Activated CD4-positive, alpha-beta T cell treated with anti-CD3 and anti-CD28 coated beads, Interleukin-2, amount 50 U/mL, for 24 hours (primary cell): ENCODE measurements at places on chromosomes 13 and 19.

DNA sequence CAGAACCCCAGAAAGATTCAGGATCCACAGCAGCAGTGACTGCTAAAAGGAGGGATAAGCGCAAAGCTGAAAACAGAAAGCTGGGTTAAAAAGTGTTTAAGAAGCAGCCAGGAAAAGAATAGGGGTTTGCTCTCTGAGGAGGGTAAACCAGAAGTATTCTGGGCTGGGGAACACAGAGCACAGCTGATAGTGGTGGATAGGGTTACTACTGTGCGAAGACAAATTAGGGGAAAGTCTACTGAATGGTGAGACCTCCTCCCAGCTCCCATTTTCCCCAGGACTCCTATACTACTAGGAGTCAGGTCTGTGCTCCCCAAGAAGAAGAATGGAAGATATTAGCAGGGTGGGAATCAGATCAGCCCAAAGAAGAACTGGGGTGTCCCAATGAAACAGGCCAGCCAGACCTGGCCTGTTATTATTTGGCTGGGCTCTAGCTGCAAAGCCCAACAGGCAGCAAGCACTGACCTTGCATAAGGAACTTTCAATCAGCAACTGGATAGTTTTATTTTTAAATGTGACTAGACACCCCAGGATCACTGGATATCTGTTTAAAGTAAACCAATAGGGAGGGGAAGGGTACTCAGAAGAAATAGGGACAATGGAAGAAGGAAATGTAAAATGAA is 43.5 kb upstream of the SERTM1 start:
- no peak for DNase-seq

DNA sequence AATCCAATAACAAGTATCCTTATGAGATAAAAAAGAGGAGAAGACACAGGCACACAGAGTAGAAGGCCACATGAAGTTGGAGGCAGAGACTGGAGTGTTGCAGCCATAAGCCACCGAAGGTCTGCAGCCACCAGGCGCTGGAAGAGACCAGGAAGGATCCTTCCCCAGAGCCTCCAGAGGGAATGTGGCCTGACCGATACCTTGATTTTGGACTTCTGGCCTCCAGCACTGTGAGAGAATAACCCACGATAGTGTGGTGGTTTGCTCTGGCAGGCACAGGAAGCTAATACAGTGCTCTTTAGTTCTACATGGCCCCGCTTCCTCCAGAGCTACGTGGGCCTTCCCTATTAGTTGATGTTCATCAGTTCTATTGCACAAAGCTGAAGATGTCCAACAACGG is 15.3 kb upstream of the SULT2A1 start:
- DNase-seq, result no peak

DNA sequence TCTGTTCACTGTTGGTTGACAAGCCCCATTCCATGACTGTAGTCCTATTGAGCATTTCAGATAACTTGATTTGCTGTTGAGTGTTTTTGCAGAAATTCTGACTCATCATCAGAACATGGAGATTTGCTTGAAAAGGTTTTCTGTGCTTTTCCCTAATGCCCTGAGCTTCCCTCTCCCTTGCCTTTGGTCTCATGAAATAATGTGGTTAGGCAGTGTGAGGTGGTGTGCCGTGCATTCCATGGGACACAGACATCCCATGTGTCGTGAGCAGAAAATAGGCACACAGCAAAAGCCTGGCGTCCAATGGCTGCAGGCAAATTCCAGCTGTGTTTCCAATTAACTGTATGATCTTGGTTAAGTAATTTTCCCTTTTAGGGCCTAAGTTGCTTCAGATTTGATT is 197.4 kb downstream of the DLEU7 start:
- DNase-seq, result no peak

- DNase-seq, result no peak
These were observed 418.9 kb downstream of the KLF12 start for GRCh38 chr13:73715114-73715910.

DNA sequence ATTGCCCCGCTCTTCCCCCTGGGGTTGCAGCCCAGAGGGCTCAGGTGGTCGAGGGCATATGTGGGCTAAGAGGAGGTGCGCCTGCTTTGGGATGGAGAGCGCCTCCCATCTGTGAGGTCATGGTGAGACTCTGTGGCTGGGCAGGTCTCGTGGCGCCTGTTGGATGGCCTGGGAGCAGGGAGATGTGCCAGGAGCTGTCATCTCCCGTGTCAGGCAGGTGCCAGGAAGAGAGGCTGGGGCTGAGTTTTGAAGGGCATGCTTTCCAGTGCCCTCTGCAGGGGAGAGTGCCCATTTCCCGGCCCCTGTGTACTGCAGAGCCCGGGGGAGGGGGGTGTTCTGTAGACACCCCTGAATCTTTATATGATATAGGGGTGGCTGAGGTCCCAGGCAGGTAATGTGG is 2.8 kb downstream of the WTIP start:
- no peak for DNase-seq

DNA sequence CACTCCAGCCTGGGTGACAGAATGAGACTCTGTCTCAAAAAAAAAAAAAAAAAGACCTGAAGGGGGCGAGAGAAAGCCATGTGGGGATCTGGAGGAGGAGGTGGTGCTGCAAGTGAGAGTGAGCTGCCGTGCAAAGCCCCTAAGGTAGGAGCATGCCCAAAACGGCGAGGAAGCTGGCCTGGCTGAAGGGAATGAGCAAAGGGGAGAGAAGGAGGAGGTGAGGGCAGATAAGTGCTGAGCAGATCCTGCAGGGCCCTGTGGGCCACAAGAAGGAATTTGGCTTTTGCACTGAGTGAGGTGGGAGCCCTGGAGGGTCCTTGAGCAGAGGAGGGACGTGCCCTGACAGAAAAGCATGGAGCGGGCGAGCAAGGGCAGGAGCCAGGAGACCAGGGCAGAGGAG is 19.4 kb upstream of the ADGRE5 start:
- DNase-seq, result no peak

- no peak for DNase-seq
These were observed at the start of gene HOOK2 for GRCh38 chr19:12774588-12775555. Gene HOOK2 (minus strand): TSS chr19:12775552. CDS start chr19:12775449, 103 bp downstream.

DNA sequence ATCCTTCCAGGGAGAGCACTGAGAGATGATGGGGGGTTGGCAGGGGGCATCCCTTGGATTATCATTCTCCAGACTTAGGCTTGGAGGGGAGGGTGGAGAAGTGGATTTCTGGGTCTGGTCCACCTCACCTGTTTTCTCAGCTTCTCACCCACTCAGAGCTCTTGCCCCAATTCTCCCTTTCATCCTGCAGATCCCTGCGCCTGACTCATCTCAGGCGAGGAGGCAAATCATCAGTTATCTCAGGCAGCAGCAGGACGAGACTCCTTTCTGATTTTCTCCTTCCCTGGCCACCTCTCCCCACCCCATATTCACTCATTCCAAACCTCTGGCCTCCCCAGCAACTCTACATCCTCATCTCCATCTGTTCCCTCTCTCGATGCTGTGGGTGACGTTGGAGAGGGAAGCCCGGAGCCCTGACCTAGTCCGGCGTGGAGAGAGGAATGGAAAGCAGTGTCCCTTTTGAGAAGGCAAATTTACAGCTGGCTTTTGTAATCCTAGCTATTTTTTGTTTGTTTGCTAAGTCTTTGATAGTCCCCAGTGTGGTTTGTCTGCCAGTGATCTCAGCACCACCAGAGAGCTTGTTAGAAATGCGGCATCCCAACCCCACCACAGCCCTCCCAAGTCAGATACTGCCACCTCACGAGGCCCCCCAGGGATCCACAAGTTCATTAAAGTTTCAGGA is 24.0 kb upstream of the TPT1 start:
- no peak for DNase-seq

DNA sequence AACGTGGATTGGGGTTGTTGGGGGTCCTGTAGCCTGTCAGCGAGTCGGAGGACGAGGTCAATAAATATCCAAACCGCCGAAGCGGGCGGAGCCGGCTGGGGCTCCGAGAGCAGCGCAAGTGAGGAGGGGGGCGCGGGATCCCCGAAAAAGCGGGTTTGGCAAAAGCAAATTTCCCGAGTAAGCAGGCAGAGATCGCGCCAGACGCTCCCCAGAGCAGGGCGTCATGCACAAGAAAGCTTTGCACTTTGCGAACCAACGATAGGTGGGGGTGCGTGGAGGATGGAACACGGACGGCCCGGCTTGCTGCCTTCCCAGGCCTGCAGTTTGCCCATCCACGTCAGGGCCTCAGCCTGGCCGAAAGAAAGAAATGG is 754 bp upstream of the SIX5 start:
- no peak for DNase-seq

GRCh38 chr19:19236173-19236572 is 24.4 kb downstream of the NCAN start:
- no peak for DNase-seq

GRCh38 chr13:21671620-21672286 is 880 bp downstream of the FGF9 start:
- no peak for DNase-seq

DNA sequence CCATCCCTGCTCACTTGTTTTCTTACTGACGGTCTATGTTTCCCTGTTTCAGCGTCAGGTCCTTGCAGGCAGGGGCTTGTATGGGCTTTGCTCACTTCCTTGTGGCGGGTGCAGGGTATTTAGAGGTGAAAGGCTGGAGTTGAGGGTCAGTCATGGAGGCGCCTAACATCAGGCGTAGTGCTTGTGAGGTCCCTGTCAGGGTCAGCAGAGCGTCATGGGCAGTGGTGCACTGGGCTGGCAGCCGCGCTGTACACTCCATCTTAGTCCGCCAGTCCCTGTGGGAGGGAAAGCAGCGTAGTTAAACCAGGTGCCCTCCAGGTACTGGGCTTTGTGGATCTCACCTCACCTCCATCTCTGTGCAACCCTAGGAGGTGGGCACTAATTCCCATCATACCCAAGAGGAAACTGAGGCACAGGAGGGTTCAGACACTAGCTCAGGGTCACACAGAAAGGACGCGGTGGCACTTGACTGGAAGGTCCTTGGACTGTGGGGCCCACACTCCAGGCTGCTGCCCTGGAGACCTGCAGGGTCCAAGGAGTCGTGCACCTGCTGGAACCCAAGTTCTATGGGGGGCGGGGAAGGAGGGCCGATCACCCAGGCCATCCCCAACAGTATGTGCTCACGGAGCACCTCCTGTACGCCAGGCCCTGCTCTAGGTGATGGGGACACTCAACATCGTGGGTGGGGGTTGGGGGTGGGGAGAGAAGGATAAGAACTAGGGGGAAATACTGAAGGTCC is 4.6 kb downstream of the GRAMD1A start:
- DNase-seq, result no peak

DNA sequence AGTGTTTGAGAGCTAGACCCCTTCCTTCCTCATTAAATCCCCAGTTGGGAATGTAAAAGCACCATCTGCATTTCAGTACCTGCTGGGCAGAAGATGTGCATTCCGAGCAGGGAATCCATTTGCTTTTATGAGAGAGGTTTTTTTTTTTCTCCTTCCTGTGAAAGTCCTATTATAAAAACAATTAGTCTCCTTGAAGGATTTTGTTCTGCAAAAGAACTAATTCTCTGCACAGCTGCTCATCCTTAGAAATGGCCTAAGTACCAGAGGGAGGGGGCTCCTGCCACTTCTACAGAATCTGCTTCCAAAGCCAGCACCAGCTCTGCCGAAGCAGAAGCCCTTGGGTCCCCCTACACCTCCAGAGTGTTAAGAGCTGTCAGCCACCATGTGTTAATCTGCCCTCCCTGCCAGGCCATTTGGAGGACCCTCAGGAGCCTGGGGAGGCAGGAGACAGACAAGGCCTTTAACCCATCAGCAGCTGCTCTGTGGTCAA is 36.4 kb upstream of the SERPINE3 start:
- no peak for DNase-seq

DNA sequence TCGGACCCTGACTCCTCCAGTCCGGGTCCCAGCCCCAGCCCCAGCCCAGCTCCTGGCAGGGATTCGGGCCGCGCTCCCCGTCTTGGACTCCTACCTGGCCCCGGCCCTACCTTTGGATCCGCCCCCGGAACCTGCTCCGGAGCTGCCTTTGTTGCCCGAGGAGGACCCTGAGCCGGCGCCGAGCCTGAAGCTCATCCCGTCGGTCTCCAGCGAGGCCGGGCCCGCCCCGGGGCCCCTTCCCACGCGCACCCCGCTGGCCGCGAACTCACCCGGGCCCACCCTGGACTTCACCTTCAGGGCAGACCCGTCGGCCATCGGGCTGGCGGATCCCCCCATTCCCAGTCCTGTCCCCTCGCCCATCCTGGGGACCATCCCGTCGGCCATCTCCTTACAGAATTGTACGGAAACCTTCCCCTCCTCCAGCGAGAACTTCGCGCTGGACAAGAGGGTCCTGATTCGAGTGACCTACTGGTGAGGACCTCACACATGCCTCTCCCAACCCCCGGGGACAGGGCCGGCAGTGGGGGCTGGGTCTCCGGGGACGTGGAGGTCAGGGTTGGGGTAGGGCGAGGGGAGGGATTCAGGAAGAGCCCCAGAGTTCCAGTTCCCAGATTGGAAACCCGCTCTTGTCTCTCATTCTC is 732 bp downstream of the SELENOV start:
- DNase-seq, result no peak

DNA sequence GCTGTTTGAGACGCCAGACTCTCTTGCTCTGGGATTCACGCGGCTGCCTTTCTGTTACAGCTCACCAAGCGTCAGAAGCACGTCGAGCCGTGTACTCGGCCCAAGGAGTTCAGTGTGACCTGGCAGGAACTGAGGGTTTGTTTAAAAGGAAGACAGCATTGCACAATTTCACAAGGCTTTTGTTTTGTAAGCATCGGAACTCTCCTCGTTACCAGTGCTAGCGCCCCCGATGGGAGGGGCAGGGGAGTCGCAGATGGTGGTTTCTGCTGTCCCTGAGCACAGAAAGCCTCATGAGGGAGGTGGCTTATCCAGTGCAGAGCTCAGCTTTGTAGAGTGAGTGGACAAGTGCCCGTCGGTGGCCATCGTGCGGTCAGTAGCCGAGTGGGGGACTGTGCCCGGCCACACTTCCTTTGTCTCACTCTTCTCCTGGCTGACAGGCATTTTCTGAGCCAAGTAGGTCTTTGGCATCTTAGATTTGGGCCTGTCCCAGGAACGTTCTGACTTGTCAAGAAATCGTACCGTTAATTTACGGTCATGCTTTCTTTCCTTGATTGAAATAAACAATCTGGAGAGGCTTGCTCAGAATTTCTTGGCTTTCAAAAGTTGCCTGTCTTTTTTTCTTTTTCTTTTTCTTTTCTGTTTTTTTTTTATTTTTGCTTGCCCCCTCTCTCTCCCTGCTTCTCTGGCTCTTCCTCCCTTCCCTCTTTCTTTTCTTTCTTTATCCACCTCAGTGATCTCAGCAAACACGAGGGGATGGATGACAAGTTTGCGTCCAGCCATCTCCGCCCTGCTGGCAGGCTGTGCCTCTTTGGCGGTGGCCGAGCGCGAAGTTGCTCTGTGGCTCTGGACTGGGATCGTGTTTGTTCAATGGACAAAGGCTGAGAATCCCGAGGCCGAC is 7.7 kb downstream of the KDM4B start:
- no peak for DNase-seq

DNA sequence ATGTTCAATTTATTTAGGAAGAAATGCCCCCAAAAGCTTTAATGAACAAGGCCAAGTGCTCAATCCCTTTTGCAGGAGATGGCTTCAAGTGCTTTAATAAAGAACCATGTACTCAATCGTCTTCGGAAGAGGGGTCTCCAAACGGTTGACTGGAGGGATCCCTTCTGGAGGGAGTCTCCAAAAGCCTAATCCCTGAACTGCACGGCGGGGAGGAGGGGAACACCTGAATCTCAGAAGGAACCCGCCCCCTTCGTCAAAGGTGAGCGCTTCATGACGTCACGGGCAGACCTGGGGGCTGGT is 505 bp downstream of the PAF1 start:
- no peak for DNase-seq
